ENCODE measurements at places on chromosomes 5 and 9.

DNA sequence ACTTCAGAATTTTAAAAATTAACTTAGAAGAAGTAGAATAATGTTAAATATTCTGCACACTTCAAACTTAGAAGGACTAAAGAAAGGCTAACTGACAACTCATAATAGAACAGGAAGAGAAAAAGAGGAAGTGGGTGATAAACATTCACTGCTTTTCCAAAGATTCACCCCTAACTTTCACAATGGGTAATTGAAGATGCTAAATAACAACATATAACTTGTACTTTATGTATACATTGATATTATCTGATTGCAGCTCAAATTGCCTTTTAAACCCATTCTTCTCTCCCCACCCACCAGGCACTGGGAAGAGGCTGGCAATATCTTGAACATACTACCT is 376.6 kb downstream of the EFNA5 start:
- DNase-seq: no peak

- DNase-seq: no peak
Measured at GRCh38 chr5:112417931-112418658, 982 bp downstream of the EPB41L4A start.

GRCh38 chr9:125948887-125949596 is 201.9 kb downstream of the PBX3 start:
- DNase-seq: no peak

DNA sequence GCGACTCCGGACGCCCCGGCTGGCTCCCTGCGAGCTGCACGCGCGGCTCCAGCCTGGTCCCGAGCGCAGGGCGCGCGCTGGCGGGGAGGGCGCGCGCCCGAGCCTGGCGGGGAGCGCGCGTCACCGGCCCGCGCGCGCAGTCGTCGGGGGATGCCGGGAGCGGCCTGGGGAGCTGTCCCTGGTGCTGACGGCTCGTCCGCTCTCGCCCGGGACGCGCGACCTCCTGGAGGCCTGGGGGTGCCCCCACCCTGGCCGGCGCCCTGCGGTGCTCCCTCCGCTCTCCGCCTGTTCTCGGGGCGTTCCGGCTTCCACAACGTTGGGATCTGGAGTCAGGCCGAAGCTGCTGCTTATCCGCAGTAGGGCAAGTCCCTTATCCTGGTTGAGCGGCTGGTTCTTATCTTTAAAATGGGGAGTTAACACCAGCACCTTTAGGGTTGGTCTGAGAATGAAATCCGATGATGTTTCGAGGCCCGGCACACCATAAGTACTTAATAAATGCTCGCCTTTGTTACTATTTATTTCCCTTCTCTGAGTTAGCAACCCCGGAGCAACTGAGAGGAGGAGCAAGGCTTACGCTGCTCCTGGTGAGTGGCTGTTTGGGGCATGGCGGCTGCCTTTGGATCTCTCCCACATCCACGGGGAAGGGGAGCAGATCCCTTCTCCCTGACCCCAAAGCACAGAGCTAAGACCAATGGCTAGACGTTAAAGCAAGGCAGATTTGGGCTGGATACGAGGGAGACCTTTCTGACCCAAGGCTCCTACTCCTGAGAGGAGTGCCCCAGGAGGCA is at the start of gene FAM163B:
TSS of gene FAM163B (minus strand) at position 79 of the 788 bp plus-strand sequence. CDS start 29,166 bp downstream, outside the sequence.
- no peak for DNase-seq

- DNase-seq: no peak
Measured at GRCh38 chr9:121239071-121239470, 28.9 kb upstream of the GSN start.

GRCh38 chr9:138082918-138083636 is 205.5 kb downstream of the CACNA1B start:
- DNase-seq: peak; percentile 76

Measured in osteocyte (in vitro differentiated cells).